ENCODE measurements at places on chromosomes 6 and 20.

DNA sequence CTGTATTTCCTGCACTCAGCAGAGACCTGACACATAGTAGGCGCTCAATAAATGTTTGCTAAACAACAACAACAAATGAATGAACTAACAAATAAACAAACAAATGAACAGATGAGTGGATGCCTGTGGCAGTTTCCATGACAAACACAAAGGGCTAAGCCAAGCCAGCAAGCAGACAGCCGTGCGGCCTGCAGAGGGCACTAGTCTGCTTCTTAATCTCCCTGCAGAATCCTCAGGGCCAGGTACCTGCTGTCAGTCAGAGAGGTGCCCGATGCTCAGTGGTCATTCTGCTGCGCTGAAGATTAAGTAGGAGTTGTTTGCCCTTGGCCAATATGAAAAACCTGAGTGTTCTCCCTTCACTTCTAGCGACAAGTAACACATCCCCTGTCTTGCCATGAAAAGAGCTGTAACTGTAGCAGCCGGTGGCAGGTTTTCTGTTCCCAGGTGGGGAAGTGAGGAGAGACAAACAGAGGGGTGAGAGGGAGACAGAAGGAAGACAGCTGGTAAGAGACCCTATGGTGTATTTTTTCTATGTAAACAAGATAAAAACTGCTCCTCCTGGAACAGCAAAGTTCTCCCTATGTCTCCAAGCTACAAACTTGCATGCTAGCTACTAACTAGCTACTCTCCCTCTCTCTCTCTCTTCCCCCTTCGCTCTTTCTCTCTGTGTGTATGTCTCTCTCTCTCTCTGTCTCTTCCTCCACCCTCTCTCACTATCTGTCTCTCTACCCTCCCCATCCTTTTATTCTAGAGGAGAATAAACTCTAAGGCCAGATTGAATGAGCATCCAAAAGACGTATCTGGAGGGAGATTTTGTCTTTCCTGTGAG, at the start of gene MC3R:
Gene MC3R, plus strand, starts transcription at position 779 of the 829 bp plus-strand sequence. CDS start 112 bp downstream, outside the sequence.
- DNase-seq = no peak

DNA sequence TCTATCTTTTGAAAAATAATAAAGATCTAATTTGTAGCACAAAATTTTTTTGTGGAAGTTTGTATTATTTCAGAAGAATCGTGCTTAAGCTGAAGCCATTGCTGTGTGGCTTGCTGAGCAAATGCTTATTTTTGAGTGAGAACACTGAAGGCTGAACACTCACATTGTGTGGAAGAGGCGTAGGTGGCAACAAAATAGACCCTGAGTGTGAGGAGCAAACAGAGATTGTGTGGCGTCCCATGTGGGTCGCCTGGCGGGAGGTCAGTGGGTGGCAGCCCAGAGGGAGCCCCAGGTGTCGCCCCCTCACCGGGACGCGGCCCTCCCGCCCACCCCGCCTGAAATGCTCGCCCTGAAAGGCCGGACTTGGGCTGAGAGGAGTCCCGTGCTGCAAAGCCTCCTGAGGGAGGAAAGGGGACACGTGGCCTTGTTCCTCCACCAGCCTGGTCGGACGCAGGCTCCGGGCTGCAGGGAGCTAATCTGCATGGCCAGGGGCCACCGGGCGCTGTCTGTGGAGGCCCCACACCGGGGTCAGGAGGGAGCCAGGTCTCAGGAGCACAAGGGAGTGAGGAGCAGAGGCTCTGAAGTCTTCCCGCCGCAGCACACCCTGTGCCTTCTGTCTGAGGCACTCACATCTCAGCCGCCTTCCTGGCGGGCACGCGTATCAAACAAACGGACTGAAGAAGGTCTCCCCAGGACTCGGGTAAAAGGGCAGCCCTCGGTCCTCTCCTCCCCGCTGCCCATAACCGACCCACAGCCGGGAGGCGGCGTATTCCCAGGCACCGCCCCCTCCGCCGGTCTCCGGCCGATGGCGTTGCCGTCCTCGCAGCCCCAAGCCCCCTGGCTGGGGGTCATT, 15.9 kb downstream of the DDO start:
- no peak for DNase-seq

GRCh38 chr6:132268209-132268608, 133.1 kb downstream of the MOXD1 start:
- DNase-seq = no peak

- no peak for DNase-seq
Measured at GRCh38 chr6:15378866-15379265, 133.0 kb downstream of the JARID2 start.

- DNase-seq = no peak
Measured at GRCh38 chr6:116974526-116975316, 97.7 kb downstream of the RFX6 start.

- DNase-seq = no peak
Measured at GRCh38 chr6:150068151-150068550, 770 bp downstream of the ULBP3 start.

DNA sequence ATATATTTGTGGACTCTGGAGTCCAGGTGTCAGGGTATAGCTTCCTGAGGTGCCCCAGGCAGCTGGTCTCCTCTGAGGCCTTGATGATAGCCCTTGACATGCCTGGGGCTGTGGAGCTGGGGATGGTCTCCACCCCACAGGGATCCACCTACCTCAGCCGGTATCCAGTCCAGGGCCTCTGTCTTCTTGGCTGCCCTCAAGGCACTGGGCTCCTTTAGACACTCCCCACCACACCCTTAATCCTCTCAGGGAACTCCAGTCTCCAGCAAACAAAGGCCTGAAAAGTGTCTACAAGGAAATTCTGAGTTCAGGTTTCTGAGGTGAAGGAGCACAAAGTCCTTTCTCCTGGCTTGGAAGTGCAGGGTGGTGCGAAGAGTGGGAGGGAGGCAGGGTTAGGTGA, 44.6 kb upstream of the DDR1 start:
- DNase-seq = no peak

- DNase-seq = no peak
Measured at GRCh38 chr20:48051794-48052474, 266.7 kb upstream of the SULF2 start.

DNA sequence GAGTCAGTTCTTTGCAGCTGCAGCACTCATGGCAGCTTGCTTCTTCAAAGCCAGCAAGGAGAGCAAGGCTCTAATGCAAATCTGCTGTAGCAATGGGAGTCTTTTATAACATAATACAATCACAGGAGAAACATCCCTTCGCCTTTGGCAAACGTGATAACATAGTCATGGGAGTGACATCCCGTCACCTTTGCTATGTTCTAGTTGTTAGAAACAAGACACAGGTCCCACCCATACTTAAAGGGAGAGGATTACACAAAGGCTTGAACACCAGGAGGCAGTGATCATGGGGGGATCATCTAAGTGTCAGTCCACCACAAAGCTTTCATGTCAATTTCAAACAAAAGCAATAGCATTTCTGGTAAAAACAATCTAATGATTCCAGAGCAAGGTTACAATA, 40.1 kb upstream of the PHACTR2 start:
- no peak for DNase-seq

GRCh38 chr6:31538805-31539400, 2.9 kb downstream of the DDX39B start:
- no peak for DNase-seq

DNA sequence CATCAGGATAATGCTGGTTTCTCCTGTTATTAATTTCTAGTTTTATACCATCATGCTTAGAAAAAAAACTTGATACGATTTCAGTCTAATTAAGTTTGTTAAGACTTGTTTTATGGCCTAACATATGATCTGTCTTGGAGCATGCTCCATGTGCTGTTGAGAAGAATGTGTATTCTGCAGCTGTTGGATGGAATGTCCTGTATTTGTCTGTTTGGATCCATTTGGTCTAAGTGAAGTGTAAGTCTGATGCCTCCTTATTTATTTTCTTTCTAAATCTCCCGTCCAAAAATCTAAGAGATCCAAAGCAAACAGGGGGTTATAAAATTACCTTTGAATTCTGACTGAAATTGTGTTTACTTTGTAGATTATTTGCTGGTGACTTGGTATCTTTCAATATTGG, 30.0 kb upstream of the PRND start:
- DNase-seq = no peak

DNA sequence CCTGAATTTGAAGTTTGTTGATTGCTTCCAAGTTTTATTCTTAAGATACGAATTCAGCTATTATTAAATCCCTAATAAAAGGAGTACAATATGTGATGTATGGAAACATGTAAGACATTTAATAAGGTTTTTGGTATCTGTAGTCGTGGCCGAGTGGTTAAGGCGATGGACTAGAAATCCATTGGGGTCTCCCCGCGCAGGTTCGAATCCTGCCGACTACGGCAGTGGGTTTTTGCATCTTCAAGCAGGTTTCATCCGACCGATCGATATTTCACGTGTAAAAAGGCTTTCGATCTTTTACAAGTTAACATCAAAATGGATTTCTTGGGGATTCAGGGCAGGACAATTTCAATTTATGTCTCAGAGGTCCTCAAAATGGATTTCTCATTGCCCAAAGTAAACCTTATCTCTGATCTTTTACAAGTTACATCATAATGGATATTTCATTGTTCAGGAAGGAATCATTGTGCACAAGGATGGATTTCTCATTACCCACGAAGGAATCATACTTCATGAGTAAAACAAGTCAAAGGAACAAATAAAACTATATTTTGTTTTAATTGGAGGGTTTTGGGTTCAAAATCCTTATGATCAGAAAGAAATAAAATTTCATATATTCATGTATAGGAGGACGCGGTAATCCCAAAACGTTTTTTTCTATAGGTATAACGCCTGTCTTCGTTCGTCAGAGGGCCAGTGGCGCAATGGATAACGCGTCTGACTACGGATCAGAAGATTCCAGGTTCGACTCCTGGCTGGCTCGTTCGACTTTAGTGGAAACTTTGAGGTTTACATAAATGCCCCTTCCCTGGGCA, 37.3 kb upstream of the BTN3A2 start:
- DNase-seq = no peak

- no peak for DNase-seq
Measured at GRCh38 chr20:40941133-40941610, 87.5 kb upstream of the TOP1 start.

DNA sequence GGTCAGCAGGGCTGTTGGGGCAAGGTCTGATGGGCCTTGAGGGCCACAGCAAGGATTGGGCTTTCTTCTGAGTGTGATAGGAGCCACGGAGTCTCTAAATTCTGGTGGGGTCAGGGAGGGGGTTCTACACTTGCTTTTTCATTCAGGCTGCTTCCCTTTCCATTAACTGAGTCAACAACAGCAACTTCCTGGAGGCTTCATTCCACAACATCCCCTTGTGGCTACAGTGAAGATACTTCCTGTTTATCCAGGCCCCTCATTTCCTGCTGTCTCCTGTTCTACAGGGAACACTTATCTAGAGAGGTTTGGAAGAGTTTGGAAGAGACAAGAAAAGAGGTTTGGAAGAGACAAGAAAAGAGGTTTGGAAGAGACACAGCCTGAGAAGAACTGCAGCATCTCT, 144.8 kb upstream of the ENPP5 start:
- no peak for DNase-seq

GRCh38 chr20:25178563-25179438, 16.7 kb upstream of the ENTPD6 start:
- no peak for DNase-seq

GRCh38 chr20:49633643-49634042, 65.7 kb upstream of the PTGIS start:
- no peak for DNase-seq

DNA sequence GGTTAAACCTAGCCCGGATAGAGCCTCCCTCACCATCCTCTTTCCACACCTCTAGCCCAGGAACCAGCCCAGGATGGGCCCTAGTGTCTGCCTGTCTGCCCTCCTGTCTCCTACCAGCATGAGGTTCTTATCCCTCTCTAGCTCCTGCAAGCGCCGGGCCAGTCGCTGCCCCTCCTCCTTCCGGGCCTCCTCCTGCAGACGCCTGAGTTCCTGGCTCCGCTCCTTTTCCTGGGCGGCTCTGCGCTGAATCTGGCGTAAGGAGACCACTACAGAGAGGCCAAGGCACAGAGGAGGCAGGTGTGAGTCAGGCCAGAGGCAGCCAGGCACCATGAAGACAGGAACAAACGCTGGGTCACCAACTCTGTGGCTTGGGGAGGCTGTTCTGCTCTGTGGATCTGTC, 4.3 kb upstream of the PSORS1C2 start:
- DNase-seq = no peak

GRCh38 chr6:45822246-45822812, 193.3 kb downstream of the CLIC5 start:
- no peak for DNase-seq

- no peak for DNase-seq
Measured at GRCh38 chr20:50450881-50451752, 59.1 kb upstream of the PTPN1 start.

GRCh38 chr6:84860509-84860908, 96.1 kb upstream of the TBX18 start:
- no peak for DNase-seq

DNA sequence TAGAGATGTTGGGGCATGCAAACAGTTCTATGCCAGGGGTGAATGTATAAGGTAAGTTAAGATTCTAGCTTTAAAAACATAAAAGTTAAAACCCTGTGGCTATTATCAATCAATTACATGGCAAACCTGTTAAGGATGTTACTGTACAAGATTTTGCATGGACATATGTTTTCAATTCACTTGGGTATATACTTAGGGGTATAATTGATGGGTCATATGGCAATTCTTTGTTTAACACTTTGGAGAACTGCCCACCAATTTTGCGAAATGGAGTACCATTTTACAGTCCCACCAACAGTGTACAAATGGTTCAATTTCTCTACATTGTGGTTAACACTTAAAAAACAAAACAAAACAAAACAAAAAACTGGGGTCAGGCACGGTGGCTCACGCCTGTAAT, 9.4 kb upstream of the NCOA3 start:
- no peak for DNase-seq

DNA sequence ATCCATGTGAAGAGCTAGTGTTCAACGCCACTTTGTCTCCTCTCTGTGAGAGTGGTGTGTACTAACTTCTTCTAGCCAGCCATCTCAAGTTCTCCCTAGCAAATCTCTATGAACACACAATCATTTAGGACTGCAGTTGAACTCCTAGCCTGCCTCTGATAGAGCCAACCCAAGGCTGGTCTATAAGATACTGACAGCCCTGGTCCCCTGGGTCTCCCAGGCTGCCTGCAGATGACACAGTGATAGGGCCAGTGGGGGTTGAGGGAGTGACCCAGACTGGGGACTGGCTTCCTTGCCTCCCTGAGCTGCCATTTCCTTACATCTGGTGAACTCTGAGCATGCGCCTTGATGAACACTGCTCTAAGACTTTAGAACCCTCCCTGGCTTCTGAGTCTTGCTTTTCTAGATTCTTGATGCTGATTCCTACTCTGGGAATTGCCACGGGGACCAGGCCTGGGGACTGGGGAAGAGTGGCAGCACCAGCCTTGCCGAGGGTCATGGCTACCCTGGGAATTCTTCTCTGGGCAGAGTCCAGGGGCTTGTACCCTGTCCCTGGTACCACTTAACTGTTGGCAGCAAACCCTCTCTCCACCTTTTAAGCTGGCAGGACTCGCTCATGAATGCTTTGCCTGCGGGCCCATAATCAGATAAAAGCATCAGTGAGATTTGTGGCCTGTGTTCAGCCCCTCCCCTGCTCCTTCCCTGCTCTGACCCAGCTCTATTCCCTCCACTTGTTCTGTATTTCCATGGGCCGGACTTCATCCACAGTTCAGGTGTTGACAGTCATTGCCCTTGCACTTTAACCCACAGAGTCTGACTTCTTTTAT, 130.8 kb upstream of the CHD6 start:
- DNase-seq = no peak

All from stimulated activated CD8-positive, alpha-beta memory T cell treated with anti-CD3 and anti-CD28 coated beads, Interleukin-4, amount 100 ng/mL, for 1 hour (primary cell).